ENCODE measurements at places on chromosomes 1 and 21.

DNA sequence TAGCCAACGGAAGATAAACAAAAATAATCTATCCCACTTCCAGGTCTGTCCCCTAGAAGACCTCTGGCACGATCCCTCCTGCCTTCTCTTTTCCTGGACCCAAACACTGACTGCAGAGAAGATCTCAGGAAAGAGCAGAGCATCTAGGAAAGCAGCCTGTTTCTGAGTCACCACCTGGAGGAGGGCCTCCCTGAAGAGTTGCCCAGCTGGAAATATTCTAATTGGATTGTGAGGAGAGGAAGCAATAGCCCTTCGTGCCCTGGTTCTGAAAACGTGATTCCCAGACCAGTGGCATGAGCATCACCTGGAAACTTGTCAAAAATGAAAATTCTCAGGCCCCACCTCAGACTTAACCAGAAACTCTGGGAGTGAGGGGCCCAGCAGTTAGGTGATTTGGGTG is 411.1 kb downstream of the SETD4 start:
- DNase-seq: no peak

DNA sequence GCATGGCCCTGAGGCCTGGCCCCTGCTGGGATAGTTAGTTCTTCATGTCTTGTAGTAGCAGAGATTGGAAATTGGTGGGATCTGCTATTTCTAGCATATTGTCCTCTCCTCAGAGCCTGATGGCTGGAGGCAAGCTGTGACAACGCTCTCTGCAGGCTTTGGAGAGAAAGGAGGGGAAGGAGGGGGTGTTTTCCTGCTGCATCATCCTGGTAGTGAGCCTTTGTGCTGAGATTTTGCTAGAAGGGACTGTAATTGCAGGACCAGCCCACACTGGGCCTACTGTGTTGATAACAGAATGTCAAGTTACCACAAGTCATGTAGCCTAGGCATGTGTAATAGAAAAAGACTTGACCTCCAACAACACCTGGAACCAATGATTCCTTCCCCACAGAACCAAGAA is 351.0 kb downstream of the SIPA1L2 start:
- DNase-seq: peak; percentile 51

GRCh38 chr1:216883518-216883917 is 160.3 kb upstream of the ESRRG start:
- DNase-seq: no peak

- DNase-seq: no peak
Measured at GRCh38 chr1:59271561-59272260, 25.2 kb upstream of the FGGY start.

DNA sequence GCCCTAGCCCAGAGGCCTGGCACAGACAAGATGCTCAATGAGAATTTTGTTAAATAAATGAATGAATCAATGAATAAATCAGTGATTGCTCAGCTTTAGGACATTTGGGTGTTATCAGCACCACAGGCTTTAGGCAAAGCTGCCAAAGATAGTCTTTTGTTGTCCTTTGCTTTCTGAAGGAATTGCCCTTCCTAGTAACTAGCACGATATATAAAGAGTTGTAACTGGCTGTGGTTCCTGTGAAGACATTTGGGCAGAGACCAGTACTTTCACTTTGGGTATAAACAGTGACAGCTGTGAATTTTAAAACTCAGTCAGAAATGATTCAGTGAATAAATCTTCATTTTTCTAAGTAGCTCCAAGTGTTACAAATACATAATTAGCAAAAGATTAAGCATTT is 13.3 kb downstream of the RNU5D-1 start:
- no peak for DNase-seq

GRCh38 chr1:29451368-29451892 is 215.1 kb downstream of the PTPRU start:
- no peak for DNase-seq

DNA sequence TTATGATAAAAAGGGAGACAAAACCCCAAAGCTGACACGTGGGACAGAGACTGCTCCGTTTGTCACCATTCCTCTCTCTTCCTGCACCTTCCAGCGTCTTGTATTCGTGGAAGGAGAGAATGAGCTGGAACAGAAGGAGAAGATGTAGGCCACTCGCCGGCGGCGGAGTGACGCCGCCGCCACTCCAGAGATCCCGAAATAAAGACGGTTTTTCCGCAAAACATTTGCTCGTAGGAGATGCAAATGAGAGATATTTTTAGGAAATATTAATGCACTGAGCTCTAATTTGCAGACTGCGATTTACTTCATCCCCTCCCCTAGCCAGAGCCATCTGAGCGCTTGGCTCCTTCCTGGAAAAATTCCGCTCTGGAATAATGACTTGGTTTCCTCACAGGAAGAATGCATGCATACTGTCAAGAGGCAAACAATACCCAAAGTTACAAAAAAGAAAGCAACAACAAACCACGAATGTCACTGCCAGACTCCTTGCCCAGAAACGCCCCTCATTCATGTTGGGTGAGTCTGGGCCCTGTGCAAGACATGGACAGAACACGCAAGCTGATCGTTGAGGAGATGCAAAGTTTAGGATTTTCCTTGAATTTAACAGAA is 18.0 kb upstream of the ADARB1 start:
- DNase-seq: no peak

DNA sequence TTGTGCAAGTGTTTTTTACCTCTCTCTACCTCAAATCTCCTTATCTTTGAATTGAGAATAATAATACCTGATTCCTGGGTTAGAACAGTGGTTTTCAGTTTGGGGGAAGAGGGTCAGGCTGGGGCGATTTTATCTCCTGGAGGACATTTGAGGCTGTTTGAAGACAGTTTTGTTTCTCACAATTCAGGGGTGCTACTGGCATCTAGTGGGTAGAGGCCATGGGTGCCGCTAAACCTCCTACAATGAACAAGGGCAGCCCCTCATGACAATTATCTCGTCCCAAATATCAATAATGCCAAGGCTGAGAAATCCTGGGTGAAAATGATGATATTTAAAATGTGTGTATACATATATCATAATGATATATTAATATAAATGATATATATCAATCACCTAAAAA is 139.1 kb upstream of the USH2A start:
- DNase-seq: no peak

DNA sequence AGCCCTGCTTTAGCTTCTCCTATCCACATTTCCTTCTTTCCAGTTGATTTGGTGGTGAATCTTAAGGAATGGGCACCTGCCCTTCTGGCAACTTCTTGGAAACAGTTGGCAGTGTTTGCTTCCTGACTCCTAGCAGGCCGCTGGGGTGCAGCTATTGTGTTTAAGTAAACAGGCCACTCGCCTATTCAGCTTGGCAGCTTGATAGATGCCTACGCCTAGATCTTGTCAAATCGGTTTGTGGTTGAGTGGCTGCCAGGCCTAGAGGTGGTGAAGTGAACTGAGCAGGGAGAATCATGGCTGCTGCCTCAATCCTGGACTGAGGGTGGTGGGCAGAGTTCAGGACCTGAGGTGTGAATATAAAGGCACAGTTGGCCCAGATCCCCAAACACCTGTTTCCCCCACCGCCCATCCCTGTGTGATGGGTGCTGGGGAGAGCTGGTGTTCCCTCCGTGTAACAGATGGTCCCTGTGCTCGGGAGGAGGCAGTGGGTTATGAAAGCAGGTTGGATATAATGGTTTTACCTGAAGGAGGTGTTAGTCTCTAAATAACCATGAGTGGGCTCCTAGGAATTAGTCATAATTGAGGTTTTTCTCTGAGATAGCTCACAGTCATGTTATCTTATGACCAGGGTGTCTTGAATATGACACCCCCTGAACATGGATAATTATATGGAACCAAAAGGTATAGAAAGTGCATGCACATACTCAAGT is 940 bp upstream of the PLA2G2C start:
- no peak for DNase-seq

DNA sequence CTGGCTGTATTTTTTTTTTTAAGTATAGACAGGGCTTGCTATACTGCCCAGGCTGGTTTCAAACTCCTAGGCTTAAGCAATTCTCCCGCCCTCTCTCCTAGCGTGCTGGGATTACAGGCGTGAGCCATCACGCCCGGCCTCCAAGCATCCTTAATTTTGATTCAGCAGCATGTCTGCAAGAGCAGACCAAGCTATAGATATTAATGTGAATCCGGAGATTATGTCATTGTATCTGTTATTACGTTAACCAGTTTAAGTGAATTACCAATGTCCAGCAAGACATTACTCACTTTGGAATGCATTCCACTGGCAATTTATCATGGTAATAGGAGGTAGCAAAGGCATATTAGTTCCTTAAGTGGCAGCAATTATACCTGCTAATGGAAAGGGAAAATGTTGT is 179.7 kb downstream of the CHRM3 start:
- DNase-seq: no peak
